WERI-Rb-1 (cell line): ENCODE measurements at places on chromosomes 7 and 10.

DNA sequence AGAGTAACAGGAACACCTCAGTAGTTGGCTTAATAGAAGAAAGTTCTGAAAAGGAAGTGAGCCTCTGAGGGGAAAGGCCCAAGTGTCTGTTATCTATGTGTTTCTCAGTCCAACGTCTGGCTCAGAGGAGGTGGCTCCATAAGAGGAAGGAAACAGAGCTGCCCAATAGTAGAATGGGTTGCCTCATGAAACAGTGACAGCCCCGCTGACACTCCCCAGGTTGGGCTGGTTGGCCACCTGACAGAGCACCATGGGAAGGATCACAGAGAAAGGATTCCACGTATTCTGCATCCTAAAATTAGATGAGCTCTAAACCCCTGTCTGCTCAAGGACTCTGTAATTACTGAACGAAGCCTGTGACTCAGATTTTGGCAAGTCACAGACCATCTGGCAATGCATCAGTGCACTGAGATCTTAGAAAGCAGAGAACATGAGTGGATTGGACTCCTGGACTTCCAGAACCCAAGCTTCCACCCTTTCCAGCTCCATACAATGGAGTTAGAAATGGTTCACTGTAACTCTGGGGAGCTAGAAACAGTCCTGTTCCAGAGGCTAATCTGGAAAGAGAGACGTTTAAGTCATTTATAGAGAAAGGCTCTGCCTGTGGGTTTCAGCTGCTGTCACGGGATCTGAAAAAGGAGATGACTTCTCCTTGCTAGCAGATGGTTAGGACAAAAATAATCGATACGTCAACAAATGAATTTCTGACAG lies 2.9 kb downstream of the PKD2L1 start:
- peak; percentile 42 for DNase-seq

- DNase-seq, result no peak
These were observed 699.6 kb downstream of the GRID1 start for GRCh38 chr10:85666987-85667386.

- DNase-seq, result no peak
These were observed 23.5 kb upstream of the DDX50 start for GRCh38 chr10:68877482-68878110.

DNA sequence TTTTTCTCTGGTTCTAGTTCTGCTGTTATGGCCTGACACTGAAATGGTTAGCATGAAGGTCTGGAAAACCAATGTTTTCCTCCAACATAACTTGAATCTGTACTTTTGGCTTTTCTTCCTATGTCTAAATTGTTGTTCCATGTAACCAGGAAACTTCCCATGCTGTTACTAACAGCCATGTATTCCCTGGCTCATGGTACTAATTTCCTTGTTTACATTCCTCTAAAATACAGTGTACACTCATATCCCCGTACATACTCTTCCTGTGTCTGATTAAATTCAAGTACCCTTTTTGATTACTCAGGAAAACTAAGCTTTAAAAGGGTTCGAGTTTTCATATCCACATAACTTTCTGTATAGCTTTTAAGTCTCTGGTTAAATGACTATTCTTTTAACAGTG lies 12.3 kb upstream of the ACSM6 start:
- no peak for DNase-seq

DNA sequence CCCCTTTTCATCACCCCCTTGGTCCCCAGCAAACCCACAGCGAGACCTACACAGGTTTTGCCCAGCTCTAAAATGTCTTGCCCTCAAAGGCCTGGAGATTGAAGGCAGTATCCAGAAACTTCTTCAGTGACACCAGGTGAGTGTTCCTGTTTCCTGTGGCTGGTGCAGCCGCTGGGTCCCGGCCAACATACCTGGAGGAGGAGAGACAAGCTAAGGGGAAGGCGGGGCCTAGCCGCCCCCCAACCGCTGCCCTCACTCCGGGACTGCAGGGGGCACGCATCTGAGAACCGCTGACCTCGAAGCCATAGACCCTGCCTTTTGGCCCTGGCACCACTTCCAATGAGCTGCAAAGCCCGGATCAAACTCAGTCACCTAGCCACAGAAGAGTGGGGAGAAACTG lies 27.0 kb downstream of the OGDHL start:
- DNase-seq, result no peak

DNA sequence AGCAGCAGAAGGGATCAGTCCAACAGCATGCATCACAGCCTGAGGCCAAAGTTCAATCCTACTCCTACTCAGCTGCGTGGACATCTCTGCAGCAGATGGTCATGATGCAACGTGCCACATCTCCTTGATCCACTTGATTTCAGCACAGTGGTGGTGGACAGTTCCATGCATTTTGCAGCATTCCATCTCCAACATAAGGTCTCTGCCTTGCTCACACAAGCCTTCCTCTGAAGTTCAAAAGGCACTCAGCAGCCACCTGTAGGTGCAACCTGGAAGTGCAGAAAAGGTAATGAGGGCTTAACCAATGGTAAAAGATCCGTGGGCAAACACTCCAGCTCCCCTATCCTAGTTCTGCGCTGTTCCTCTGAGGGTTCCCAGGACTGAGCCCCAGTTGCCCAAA lies 57.5 kb upstream of the CHCHD3 start:
- DNase-seq, result peak; percentile 20

- no peak for DNase-seq
These were observed 22.4 kb downstream of the TLL2 start for GRCh38 chr10:96491303-96491702.

DNA sequence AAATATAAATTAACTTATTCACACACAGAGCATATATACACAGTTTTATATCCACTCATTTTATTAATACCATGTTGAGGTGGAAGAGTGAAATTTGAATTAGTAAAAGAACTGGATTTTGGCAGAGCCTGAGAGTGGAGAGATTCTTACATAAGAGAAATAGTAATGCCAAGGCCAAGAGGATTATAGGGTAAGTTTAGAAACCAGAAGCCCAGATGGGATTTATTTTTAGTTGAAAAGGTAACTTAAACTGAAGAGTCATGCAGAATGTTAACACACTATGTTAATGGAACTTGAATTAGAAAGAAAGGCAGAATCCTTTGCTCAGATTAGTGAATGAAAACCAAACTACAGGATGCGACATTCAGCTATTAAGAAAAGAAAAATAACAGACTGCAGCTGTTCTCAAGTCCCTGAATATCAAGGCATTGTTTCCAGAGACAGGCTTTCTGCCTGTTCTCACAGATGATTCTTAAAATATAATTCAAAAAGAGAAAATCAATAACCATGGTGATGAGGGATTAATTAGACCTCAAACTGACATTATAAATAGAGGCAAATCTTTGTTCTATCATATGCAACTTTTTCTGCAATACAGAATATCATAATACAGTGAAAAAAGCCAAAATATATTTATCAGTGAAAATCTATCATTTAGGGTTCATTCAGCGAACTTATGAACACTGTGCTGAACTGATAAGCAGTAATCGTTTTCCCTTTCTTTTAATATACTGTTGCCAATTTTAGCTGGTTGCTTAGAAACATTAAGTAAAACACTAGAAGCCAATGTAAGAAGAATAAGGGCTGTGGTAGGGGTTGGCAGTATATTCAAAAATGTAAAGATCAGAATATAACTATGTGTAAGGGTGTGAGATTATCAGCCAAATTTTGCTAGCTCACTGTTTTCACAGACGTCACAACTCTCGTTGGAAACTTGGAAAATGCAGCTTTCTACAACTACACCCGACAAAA lies 34.4 kb downstream of the HECTD2 start:
- no peak for DNase-seq

- DNase-seq, result no peak
These were observed 117.8 kb downstream of the ZMIZ1 start for GRCh38 chr10:79186486-79187120.

- DNase-seq, result no peak
These were observed 113.9 kb upstream of the STK17A start for GRCh38 chr7:43469051-43469450.
